ENCODE measurements at places on chromosomes 13 and 19.

DNA sequence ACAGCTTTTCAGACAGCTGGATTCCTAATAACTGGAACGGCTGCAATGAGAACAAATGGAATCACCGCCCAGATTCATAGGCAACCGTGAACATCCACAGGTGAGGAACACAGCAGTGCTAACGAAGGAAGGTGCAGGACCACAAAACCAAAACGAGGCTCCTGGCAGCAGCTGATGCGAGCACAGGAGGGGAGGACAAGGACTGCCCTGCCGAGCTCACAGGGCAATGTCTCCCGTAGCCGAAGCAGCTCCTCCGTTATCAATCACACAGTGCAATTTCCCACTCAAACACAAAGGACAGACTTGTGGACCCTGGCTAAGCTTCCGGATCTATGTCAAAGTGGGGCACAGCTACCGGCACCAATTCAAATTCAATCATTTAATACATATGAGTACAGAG, 70.6 kb downstream of the STK24 start:
- H3K27me3 ChIP-seq = no peaks in the 10 kb centered on the region
- no peak overlapping the region for H3K4me3 ChIP-seq
- peaks cover 97% of the 10 kb centered on the region for H3K4me1 ChIP-seq

DNA sequence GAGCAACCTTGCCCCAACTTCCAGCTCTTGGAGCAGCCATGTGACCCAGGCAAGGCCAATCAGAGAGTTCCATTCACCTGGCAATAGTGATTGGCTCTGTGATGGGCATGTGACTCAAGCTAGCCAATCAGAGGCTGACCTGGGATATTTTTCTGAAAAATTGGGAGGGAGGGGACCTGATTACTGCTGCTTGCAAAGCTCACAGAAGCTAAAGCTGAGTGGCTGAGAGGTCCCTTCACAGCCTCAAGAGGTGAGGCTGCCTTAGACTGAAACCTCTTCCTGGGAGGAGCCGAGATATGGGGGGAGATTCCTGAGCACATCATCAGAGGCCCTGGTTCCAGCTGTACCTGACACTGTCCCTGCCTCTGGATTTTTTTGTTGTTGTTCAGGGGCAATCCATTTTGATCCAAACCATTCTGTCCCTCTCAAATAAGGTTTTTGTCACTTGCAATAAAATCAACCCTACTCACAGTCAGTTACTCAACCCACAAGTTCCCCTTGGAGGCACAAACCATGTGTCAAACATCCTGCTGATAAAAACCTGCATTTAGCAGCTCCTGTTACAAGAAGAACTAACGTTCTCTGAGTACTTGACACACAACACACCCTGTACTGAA, 4.8 kb downstream of the CIB3 start:
- DNase-seq = no peak
- no peak overlapping the region for H3K4me3 ChIP-seq
- H3K36me3 ChIP-seq = no peaks in the 10 kb centered on the region

GRCh38 chr19:1992759-1993260, 22.7 kb downstream of the BTBD2 start:
- no peak overlapping the region for H3K4me3 ChIP-seq
- no peak for DNase-seq
- H3K27ac ChIP-seq = no peak overlapping the region

DNA sequence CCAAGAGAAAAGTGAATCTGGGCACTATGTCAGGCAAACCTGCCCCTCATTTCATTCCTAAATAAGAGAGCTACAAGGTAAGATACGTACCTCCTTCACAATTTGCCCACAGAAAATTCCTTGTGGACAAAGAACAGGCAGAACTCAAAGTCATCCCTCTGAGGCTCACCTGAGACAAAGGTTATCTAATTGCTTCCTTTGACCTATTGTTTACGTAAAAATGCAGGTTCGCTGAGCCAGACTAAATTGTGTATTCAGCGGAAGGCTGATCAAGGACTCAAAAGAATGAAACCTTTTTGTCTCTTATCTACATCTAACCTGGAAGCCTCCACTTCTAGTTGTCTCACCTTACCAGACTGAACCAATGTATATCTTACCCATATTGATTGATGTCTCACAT, 213.3 kb downstream of the POSTN start:
- H3K27me3 ChIP-seq = no peaks in the 10 kb centered on the region
- H3K4me3 ChIP-seq = no peak overlapping the region
- no peaks in the 10 kb centered on the region for H3K36me3 ChIP-seq
- no peak for DNase-seq

DNA sequence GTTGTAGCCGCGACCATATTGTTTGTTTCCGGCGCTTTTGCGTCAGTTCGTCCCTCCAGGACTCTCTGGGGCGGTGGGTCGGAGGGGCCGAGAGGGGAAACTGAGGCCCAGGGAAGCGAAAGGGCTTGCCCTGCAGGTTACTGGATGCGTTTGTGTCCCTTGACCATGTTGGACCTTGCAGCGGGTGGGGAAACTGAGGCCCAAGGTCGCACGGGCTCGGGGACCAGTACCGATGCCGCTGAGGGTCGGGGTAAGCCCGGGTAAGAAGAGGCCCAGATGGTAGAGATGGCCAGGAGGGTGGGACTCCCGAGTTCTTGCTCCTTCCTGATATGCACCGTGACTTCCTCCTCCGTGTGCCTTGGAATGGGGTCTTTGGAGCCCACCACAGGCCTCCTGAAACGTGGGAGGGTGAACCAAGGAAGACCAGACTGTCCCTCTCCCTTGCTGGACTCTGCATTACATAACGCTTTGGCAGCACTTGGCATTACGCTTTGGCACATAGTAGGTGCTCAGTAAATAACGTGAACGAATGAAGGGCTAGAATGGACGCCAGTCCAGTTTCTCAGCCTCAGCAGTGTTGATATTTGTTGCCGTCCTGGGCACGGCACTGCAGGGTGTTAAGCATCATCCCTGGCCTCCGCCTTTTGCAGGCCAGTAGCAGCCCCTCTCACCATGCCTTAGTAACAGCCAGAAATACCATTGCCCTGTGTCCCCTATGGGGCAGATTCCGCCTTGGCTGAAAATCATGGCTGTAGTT, 743 bp downstream of the CHAF1A start:
- peak overlapping the region; percentile 68 for H3K4me3 ChIP-seq
- peak overlapping the region; percentile 62 for H3K27ac ChIP-seq
- H3K36me3 ChIP-seq = no peaks in the 10 kb centered on the region
- H3K27me3 ChIP-seq = no peaks in the 10 kb centered on the region

DNA sequence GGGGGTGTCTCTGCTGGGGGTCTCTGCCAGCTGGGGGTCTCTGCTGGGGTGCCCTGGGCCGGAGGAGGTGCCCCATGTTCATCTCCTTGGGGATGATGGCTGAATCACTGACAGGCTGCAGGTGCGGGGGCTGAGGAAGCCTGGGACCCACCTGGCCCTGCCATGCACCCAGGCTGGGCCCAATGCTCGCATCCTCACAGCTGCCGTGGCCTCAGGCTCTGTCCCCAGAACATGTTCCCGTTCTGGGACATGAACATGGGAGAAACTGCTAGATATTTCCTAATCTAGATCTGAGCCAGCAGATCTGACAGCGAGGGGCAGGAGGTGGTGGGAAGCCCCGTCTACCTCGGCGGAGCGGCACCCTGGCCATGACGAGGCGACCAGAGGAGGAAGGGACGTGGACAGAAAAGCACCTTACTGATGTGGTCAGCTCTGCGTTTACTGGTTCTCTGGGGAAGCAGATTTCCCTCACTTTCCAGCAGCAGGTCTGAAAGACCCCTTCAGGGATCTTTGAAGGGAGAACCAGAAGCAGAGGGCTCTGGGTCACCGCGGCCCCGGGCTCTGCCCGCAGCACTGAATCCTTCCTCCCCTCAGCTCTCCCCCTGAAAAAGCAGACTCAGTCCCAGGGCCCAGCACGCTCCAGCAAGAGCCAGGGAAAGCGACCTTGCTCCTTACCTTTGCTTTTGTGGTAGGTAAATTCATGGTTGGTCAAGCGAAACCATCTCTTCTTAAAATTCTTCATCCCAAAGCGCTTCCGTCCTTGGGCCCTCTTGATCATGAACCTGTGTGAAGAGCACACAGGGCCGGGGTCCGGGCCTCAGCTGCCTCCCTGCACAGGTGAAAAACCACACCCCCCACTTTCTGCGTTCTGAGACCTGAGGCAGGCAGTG, 26.5 kb upstream of the C13orf46 start:
- no peaks in the 10 kb centered on the region for H3K27me3 ChIP-seq
- H3K36me3 ChIP-seq = peaks cover 64% of the 10 kb centered on the region
- no peak overlapping the region for H3K4me3 ChIP-seq
- no peak overlapping the region for H3K27ac ChIP-seq

DNA sequence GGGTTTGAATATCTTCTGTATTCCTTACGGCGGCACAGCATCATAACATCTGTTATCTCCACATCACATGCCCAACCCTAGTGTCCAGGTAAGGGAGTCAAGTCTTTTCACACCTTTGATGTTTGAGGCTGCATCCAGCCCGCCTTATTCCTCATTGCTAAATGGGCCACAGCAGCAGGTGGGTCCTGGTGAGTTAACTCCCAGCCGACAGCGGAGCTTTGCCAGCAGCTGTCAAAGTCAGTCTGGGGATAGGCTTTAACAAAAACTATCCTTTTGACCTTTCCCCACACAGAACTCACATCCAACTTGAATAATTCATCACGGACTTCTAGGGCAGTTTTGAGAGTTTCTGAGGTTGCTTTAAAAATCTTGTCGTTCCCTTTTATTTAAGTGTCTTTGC, 235.1 kb downstream of the DLEU7 start:
- H3K4me3 ChIP-seq = no peak overlapping the region
- H3K27me3 ChIP-seq = no peaks in the 10 kb centered on the region
- DNase-seq = no peak
- H3K36me3 ChIP-seq = no peaks in the 10 kb centered on the region
- no peak overlapping the region for H3K27ac ChIP-seq

DNA sequence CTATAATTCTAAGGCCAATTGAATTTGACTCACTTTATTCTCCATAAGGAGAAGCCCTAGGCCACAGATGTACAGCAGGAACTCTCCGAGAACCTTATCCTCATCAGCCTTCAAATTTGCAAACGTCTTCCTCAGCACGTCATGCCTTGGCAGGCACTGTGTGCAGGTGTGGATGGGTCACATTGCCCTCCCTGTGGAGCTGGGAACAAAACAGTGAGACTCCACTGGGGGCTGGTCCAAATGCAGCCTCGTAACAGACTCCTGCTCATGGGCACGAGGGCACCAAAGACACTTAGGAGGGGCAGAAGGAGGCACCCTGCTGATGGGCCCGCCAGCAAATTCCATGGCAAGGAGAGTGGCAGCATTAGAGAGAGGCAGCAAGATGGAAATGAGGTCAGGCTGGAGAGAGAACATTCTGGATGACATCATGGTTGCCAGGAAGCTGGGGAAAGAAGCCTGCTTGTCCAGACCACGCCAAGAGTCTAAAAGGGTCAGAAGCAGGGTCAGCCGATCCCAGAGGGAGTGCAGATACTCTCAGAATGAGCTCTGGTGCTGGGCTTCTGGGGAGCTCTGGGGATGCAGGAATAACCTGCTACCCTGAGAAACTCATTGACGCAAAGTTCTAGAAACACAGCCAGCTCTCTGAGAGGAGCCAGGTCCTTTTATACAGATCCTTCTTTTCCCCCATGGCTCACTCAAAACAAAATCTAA, 242.2 kb downstream of the B3GLCT start:
- H3K4me1 ChIP-seq = no peaks in the 10 kb centered on the region
- H3K27me3 ChIP-seq = no peaks in the 10 kb centered on the region
- no peak for DNase-seq
- no peak overlapping the region for H3K4me3 ChIP-seq

DNA sequence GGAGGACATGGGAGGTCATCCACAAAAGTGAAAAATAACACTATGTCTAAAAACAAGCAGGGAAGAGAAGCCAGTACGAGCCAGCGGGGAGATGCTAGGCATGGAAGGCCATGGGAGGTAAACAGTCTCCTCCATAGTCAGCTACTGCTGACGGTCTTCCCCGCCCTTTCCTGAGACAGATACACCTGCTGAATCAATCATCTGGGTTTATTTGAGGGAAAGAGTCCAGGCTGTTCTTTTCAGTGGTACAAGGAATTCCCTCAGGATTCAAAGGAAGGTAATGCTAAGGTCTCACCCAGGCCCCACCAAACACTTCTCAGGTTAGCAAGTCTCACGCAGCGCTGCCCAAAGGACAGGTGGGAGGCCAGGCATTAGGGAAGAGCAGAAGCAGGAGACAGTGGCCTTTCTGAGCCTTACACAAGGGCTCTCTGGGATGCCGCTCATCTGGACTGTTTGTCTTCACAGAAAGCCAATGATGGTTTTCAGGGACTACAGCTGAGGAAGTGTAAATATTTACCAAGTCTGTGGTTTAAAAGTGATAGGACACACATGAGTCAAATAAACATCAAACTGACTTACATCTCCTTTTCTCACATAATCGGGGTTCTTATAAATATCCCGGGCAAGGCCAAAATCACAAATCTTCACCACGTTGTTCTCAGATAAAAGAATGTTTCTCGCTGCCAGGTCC, 173.9 kb downstream of the FLT1 start:
- no peaks in the 10 kb centered on the region for H3K27me3 ChIP-seq
- no peak overlapping the region for H3K27ac ChIP-seq
- H3K36me3 ChIP-seq = no peaks in the 10 kb centered on the region

- H3K4me1 ChIP-seq = peaks cover 66% of the 10 kb centered on the region
- no peaks in the 10 kb centered on the region for H3K36me3 ChIP-seq
- H3K27ac ChIP-seq = peak overlapping the region; percentile 99
- DNase-seq = no peak
- H3K4me3 ChIP-seq = no peak overlapping the region
- H3K27me3 ChIP-seq = no peaks in the 10 kb centered on the region
Observed at GRCh38 chr19:12783849-12784393, 7.4 kb upstream of the JUNB start.

GRCh38 chr19:38836983-38837626, 5.5 kb upstream of the ECH1 start:
- H3K27ac ChIP-seq = no peak overlapping the region
- no peak for DNase-seq

DNA sequence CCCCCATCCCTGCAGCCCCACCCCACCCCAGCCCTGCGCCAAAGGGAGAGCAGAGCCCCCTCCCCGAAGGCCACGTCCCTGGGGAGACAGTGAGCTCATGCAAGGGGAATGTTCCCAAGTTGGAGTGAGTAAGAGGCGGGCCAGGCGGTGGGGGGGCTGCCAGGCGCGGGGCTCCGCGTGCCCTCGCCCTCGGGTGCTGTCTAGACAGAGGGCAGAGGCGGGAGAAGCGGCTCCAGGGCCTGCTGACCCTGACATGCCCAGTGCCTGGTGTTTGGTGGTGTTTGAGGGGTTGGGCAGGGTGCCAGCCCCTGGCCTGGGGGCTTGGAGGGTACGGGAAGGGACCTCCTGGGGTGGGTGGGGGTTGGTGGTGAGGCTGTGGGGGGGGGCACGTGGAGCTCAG, 1.0 kb downstream of the FSTL3 start:
- DNase-seq = no peak
- H3K36me3 ChIP-seq = no peaks in the 10 kb centered on the region
- H3K4me3 ChIP-seq = no peak overlapping the region
- peaks cover 5% of the 10 kb centered on the region for H3K27me3 ChIP-seq

Data from CD4-positive, alpha-beta memory T cell (primary cell).